ENCODE measurements at places on chromosomes 4 and X.

DNA sequence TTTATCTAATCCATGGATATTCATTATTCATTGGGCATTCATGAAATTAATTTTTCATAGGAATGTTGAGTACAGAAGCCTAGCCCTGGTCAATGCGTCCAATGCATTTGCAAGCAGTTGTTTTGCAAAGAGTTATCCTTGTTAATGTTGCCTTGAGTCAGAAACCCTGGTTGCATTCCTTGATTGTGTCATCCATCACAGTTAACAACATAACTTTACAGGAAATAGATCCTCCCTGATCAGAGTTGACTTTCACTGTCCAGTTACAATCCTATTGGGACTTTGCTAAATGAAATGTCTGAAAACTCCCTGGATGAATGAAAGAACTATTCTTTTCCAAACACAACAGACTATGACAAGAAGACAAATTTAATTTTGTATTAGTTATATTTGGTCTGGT is 924.3 kb upstream of the SLIT2 start:
- peak; percentile 45 for DNase-seq

GRCh38 chr4:122826079-122826527 is 528 bp upstream of the FGF2 start:
- peak; percentile 70 for DNase-seq

DNA sequence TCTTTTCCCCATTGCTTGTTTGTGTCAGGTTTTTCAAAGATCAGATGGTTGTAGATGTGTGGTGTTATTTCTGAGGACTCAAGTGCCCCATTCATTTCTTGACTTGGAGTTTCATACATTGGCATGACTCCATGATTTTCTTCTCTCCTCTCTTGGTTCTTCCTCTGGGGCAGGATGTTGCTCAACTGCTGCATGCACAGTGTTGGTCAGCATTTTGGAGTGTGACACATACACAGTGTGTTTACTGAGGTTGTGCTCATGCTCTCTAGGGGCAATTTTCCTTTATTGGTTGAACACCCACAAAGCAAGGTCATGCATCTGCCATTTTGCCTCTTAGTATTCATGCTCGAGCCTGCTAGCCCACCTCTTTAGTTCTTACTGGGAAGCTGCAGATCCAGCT is 1993.8 kb downstream of the ARAP2 start:
- DNase-seq: peak; percentile 43

- DNase-seq: no peak
Observed at GRCh38 chr4:119238068-119238722, 25.7 kb downstream of the USP53 start.

DNA sequence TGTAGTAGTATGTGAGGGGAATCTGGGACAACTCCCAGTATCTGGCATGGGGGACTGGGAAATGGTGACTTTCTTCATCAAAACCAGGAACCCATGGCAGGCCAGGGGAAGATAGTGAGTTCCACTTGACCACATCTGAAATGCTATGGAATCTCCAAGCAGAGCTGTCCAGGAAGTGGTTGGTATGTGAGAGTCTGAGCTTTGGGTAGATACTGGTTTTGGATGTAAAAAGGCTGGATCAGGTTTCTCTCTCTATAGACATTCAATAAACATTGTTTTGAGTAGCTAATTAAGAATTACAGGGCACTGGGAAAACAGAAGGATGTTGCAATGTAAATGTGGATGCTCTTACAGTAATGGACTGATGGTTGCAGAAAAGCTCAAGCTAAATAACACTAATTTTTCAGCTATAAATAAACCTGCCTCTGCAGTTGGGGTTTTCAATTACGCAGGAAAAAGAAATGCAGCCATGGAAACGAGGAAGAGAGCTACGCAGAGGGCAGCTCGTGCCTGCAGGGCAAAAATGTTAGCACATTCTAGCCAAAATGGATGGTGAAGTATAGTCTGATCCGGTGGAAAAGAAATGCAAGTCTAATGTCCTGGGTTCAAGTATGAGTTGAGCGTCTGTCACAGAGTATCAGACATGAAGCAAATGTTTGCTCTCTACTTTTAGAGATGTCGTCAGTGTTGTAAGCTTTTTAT is 13.4 kb upstream of the CHRNA9 start:
- peak; percentile 55 for DNase-seq

GRCh38 chr4:186018784-186019183 is 50.2 kb upstream of the TLR3 start:
- DNase-seq: no peak

DNA sequence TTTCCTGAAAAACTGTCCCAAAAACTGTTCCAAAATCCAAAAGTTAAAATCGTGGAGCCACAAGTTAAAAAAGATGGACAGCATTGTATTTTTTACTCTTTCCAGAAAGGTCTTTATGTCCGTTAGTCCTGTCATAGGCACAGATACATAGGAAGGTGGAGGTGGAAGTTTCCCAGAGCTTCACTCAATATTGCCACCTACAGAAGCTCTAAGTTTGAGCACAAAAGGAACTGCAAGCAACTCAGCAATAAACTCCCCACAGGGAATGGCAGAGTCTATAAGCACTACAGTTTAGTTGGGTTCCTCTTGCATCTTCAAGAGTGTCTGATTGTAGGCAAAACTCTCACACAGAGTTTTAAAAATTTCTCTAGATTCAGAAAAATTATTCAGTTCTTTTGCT is 22.0 kb upstream of the UGT2B4 start:
- DNase-seq: no peak

DNA sequence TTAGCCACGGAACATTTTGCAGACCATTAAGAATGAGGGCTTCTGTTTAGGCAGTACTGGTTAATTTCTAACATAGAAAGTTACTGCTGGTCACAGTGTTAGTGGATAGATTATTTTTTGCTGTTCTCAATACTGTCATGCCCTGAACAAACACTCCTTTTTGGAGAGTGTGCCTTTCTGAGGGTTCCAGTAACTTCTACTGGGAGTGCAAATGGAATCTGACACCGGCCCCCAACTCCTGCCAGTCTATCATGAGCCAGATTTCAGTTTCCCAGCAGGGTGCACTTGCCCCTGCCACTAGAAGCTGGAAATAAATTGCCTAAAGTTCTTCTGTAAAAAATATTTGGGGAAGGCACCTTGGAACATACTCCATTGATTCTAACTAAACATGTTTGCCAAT is 224.4 kb upstream of the GPC4 start:
- DNase-seq: no peak

DNA sequence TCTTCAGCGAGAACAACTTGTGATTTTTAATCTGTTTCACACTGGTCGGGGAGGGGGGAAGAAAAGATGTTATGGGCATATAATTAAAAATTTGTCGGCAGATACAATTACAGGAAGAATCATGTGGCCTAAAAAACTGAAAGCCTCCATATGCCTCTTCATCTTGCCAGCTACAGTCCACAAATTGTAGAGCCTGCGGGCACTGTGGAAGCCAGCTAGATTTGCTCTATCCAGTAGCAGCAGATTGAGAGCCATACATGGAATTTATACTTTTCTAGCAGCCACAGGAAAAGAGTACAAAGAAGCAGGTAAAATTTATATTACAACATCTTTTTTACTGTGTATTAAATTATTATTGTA is 147.3 kb downstream of the TBL1X start:
- DNase-seq: no peak

- no peak for DNase-seq
Observed at GRCh38 chrX:64885850-64886249, 90.4 kb downstream of the ZC4H2 start.

GRCh38 chrX:135315864-135316263 is 6.6 kb downstream of the ETDC start:
- no peak for DNase-seq

DNA sequence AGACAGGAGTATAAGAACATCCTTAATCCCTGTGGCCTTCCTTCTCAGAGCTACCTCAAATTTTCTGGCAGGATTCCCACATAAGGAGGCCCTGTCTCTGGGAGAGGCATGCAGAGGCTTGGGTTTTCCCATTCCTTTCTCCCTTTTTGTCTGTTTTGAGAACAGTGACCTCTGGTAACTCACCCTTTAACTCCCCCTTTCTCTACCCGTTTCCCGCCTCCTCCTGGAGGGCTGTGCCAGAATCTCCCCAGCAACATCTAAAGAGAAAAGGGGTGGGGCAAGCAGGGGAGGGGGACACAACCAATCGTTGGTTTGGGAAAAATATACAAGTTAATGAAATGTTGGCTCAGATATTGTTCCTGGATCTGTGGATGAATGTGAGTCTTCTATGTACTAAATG is 303.7 kb upstream of the IRS4 start:
- DNase-seq: no peak

- DNase-seq: peak; percentile 54
Observed at GRCh38 chr4:2934077-2934812, 29.0 kb downstream of the NOP14 start.
